ENCODE measurements at places on chromosomes 13 and 19.

- peaks cover 8% of the 10 kb centered on the region for H3K4me1 ChIP-seq
- no peaks in the 10 kb centered on the region for H3K27me3 ChIP-seq
- no peaks in the 10 kb centered on the region for H3K36me3 ChIP-seq
- H3K27ac ChIP-seq: peak overlapping the region; percentile 95
- H3K4me3 ChIP-seq: peak overlapping the region; percentile 76
Observed at GRCh38 chr19:33175886-33176669, 18.1 kb upstream of the LRP3 start.

DNA sequence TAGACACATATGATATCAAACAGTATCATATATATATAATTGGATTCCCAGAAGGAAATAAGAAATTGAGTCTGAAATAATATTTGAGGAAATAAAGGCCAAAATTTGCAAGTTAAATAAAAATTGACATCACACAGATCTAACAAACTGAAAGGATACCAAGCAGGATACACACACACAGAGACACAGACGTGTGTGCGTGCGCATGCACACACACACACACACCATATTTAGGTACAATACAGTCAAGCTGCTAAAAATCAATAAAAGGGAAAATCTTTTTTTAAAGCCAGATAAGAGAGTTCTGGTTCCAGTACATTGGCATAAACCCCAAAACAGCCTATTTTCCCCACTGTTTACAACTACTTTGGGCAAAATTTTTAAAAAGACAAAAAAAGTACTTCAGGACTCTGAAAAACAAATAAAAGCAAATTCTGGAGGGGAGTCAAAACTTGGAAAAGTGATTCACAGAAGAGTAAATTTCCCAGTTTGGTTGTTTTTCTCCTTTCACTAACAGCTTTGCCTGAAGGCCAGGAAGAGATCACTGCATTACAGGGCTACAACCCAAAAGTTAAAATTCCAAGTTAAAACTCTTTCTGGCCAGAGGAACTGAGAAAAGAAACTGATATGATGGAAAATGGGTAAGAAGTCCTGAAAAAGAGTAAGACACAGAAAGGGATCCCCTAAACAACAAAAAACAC lies 16.2 kb downstream of the MYCBP2 start:
- H3K27me3 ChIP-seq: no peaks in the 10 kb centered on the region
- H3K36me3 ChIP-seq: no peaks in the 10 kb centered on the region
- H3K27ac ChIP-seq: peak overlapping the region; percentile 41
- no peak for DNase-seq

DNA sequence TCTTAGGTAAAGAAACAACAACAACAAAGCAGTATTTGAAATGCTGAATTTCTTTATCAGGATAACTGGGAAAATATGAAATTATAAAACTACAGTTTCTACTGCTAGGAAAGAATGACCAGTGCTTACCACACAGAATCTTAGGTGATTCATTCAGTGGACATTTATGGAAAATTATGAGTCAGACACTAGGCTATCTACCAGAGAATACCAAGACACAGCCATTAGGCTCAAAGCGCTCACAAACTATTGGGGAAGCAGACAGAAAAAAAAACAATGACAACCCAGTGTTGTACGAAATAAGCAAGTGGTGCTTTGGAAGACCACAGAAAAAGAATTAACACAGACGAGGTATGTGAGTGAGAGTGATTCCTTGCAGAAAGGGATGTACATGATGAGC lies 1019.5 kb downstream of the PCDH9 start:
- H3K36me3 ChIP-seq: no peaks in the 10 kb centered on the region
- peak overlapping the region; percentile 4 for H3K27ac ChIP-seq
- no peak overlapping the region for H3K4me3 ChIP-seq
- no peaks in the 10 kb centered on the region for H3K4me1 ChIP-seq

GRCh38 chr13:42110410-42111155 lies 62.1 kb downstream of the DGKH start:
- no peaks in the 10 kb centered on the region for H3K36me3 ChIP-seq
- H3K27ac ChIP-seq: no peak overlapping the region
- no peak overlapping the region for H3K4me3 ChIP-seq
- H3K4me1 ChIP-seq: no peaks in the 10 kb centered on the region

GRCh38 chr19:1572795-1573194 lies 4.7 kb upstream of the MEX3D start:
- H3K27me3 ChIP-seq: no peaks in the 10 kb centered on the region
- H3K27ac ChIP-seq: no peak overlapping the region
- DNase-seq: no peak
- H3K4me1 ChIP-seq: peaks cover 5% of the 10 kb centered on the region
- no peak overlapping the region for H3K4me3 ChIP-seq

DNA sequence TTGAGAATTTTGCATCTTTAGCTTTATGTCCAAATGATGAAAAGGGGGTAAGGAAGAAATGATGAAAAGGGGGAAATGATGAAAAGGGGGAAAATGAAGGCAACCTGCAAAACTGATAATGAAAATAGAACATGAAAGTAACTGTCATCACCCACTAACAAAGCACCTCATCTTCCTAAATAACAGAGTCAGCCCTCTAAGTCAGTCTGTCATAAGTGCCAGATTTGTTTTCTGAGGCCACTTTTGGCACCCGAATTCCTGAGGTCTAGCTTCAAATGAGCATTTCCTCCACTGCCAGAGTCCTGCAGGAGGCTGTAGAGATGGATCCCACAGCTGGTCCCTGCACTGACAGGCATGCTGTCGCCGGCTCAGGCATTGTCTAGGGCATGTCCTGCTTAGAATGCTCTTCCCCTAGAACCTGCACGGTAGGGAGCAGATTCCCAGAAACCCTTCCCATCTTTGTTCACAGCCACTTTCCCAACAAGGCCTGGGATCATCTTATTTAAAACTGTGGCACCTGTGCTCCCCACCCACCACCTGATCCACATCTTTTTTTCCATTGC lies 25.3 kb downstream of the RAP2A start:
- H3K36me3 ChIP-seq: peaks cover 11% of the 10 kb centered on the region
- no peak overlapping the region for H3K27ac ChIP-seq
- no peak for DNase-seq
- peaks cover 2% of the 10 kb centered on the region for H3K4me1 ChIP-seq

DNA sequence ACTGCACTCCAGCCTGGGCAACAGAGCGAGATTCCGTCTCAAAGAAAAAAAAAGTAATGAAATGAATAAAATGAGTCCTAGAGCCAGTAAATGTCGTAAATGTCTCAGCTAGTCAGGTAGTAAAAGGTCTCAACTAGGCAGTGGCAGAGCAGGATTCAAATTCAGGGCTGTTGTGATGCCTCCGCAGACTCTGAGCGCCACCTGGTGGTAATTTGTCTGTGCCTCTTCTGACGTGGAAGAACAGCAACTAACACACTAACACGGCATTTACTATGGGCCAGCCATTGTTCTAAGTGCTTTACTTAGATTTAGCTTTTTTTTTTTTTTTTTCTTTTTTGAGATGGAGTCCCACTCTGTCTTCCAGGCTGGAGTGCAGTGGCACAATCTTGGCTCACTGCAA lies 30.2 kb downstream of the CYP2F1 start:
- DNase-seq: no peak
- no peaks in the 10 kb centered on the region for H3K4me1 ChIP-seq
- H3K4me3 ChIP-seq: no peak overlapping the region
- H3K27me3 ChIP-seq: no peaks in the 10 kb centered on the region

- no peak for DNase-seq
- no peak overlapping the region for H3K4me3 ChIP-seq
- no peaks in the 10 kb centered on the region for H3K4me1 ChIP-seq
- no peak overlapping the region for H3K27ac ChIP-seq
- H3K27me3 ChIP-seq: no peaks in the 10 kb centered on the region
Observed at GRCh38 chr19:35347930-35348298, 212 bp downstream of the FFAR1 start.

DNA sequence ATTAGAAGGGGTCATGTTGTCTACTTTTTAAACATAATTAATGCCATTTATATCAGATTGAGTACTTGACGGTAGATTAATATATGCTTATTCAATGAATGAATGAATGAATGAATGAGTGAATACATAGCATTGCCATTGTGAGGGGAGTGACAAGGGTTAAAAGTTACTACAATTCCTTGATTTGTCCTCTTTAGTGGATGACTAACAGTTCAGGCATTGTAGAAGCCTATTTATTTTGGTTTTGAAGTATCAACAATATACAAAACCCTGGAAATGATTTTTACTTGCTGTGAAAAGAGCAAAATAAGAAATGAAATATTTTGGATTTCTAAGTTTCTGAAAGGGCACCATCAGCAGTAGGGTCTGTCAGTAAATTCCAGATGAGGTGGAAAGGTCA lies 122.7 kb downstream of the CYSLTR2 start:
- H3K4me1 ChIP-seq: no peaks in the 10 kb centered on the region
- no peaks in the 10 kb centered on the region for H3K27me3 ChIP-seq
- H3K27ac ChIP-seq: no peak overlapping the region
- DNase-seq: no peak

GRCh38 chr13:59279028-59279427 lies 884.7 kb downstream of the DIAPH3 start:
- no peaks in the 10 kb centered on the region for H3K36me3 ChIP-seq
- H3K4me1 ChIP-seq: no peaks in the 10 kb centered on the region
- no peak overlapping the region for H3K27ac ChIP-seq
- no peaks in the 10 kb centered on the region for H3K27me3 ChIP-seq
- no peak for DNase-seq
- H3K4me3 ChIP-seq: no peak overlapping the region

- H3K4me3 ChIP-seq: no peak overlapping the region
- no peak for DNase-seq
- H3K27me3 ChIP-seq: no peaks in the 10 kb centered on the region
Observed at GRCh38 chr19:32471095-32471494, 65.5 kb downstream of the DPY19L3 start.

GRCh38 chr13:94177041-94177440 lies 302.4 kb downstream of the DCT start:
- H3K27ac ChIP-seq: no peak overlapping the region
- DNase-seq: no peak
- no peaks in the 10 kb centered on the region for H3K27me3 ChIP-seq
- no peaks in the 10 kb centered on the region for H3K4me1 ChIP-seq
- H3K36me3 ChIP-seq: no peaks in the 10 kb centered on the region
- no peak overlapping the region for H3K4me3 ChIP-seq
